ENCODE measurements at places on chromosomes 16 and 17.

- no peak for DNase-seq
These were observed 96.5 kb downstream of the WSCD1 start for GRCh38 chr17:6166492-6167179.

DNA sequence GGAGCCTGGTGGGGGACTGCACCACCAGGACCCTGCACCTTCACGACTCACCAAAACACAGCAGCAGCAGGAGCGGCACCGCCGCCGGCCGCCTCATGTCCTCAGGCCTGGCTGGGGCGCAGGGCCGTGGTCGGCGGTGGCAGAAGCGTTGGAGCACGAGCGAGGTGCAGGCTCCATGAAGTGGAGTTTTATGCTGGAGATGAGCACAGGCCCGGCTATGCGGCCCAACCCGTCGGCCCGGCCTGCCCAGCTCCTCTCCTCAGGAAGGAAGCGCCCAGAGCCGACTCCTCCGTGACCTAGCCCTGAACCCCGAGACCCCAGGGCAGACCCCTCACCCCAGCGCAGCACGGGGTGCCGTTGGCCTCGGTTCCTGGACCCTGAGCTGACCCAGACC lies at the start of gene PRSS27:
Gene PRSS27, minus strand, starts transcription at position 161 of the 394 bp plus-strand sequence. Its CDS starts 64 bp downstream, at position 97.
- no peak for DNase-seq

DNA sequence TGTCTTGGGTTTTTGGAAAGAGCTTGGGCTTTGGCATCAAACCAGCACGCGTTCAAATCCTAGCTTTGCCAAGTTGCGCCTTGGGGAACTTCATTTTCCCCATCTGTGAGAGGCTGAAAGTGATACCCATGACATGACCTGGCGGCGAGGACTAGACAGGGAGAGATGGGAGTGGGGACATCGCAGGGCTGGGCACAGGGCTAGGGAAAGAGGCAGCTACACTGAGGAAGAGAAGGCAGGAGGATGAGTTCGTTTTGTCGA lies 202.9 kb downstream of the IRF8 start:
- no peak for DNase-seq

- no peak for DNase-seq
These were observed 8.2 kb downstream of the CORO6 start for GRCh38 chr17:29614349-29615047.

GRCh38 chr17:42329025-42329976 lies 41.0 kb downstream of the STAT5A start:
- no peak for DNase-seq

- peak; percentile 97 for DNase-seq
These were observed 902 bp downstream of the ARHGAP27 start for GRCh38 chr17:45431531-45432404.

DNA sequence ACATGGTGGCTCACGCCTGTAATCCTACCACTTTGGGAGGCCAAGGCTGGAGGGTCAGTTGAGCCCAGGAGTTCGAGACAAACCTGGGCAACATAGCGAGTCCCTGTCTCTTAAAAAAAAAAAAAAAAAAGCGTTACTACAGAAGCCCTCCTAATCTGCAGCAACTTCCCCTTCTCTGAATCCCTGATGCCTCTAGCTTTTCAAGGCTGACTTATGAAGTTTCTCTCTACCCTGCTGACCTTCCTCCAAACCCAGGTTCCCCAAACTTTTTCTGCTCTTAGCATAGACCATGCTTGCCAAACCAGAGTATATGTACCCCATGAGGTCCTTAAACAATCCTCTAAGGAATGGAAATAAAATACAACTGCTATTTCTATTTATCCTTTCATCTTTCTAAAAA lies 16.4 kb downstream of the LYRM1 start:
- DNase-seq: no peak

GRCh38 chr17:82015311-82015971 lies 7.2 kb downstream of the CENPX start:
- no peak for DNase-seq

DNA sequence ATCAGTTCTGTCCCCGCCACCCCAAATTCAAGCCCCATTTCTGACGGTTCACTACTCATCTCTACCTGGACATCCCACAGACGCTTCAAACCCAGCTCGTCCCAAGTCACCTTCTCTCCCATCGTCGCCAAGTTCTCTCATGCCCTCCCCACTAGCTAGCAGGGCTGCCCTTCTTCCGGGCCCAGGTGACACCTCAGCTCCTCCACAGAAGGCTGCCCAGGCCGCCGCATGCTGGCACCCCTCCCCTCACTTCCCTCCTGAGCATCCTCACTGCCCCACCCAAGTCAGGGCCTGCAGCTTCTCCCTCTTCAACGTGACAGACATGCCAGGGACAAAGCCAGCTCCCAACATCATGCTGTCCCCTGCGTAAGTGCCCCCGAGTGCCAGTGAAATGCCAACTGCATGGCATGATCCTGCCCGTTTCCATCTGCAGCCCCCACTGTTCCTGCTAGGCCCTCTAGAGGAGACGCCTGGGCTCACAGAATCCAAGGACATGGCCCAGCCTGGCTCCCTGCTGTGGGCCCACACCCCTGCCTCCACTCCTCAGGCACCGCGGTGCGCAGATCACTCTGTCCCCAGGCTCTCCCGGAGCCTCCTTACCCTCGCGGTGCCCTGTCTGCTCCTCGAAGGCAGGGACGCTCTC lies 5.9 kb downstream of the CYB561 start:
- no peak for DNase-seq

DNA sequence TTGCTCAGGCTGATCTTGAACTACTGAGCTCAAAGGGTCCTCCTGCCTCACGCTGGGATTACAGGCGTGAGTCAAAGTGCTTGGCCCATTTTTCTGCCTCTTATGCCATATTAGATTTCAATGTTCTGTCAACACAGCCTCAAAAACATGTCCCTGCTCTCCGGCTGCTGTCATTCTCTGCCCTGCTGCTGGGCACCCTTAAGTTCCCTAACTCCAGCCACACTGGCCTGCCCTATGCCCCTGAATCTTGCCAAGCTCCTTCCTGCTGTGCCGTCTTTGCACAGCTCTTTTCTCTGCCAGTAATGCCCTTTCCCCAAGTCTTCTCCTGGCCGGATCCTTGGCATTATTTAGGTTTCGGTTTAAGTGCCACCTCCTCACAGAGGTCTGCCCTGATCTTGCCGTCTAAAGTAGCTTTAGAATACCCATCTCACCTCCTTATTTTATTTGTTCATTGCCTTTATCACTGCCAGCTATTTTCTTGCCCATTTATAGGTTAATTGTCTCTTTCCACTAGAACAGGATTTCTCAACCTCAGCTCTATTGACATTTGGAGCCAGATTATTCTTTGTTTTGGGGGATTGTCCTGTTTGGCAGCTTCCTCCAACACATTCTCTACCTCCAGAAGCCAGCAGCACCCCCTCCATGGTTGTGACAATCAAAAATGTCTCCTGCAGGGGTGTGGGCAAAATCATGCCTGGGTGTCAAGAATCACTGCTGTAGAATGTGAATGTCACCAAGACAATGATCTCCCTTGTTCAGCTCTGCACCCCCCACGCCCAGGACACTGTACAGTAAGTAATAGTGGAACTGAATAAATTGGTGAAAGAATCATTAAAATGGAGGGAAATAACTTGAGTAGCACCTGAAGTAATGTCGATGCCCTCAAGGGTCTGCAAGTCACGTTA lies 168.2 kb downstream of the CYLD start:
- no peak for DNase-seq

- DNase-seq: no peak
These were observed 577.9 kb upstream of the CDH5 start for GRCh38 chr16:65788434-65789140.

DNA sequence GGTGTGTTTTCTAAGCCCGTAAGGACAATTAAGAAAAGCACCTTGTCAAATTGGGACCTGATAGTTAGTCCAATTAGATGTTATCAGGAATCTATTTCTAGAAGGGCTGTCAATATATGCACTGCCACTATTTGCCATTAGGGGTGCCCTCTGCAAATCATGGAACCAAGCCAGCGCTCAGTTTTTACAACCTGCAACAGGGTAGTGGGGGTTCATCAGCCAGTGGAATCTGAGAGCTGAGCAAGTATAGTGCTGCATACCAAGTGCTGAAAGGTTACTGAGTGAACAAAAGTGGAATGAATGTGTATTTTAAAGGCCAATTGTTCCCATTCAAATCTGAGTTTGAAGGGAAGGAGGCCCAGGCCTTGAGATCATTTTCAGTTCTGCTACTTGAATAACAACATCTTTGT lies 10.4 kb downstream of the PRR11 start:
- peak; percentile 31 for DNase-seq

GRCh38 chr17:28717578-28718332 lies at the start of gene RAB34:
Gene RAB34, minus strand, starts transcription at chr17:28717868. Its CDS starts 602 bp downstream, at chr17:28717266.
- DNase-seq: no peak

DNA sequence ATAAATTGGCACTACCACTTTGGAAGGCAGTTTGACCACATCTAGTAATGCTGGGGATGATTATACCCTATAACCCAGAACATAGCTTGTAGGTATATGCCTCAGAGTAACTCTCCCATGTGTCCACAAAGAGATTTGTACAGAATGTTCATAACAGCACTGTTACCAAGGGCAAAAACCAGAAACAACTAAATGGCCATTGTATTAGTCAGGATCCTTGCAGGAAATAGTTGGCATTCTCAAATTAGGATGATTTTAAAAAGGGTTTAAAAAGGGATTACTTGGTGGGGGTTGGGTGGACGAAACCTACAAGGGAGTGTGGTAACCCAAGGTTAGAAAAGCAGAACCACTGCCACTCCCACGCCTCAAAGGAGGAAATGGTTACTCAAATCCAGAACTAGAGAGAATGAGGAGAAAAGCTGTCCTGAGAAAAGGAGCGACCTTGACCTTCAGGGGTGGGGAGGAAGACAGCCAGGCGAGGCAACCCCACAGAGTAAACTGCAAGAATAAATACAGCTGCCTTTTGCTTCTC lies 2.1 kb downstream of the CPPED1 start:
- DNase-seq: no peak

DNA sequence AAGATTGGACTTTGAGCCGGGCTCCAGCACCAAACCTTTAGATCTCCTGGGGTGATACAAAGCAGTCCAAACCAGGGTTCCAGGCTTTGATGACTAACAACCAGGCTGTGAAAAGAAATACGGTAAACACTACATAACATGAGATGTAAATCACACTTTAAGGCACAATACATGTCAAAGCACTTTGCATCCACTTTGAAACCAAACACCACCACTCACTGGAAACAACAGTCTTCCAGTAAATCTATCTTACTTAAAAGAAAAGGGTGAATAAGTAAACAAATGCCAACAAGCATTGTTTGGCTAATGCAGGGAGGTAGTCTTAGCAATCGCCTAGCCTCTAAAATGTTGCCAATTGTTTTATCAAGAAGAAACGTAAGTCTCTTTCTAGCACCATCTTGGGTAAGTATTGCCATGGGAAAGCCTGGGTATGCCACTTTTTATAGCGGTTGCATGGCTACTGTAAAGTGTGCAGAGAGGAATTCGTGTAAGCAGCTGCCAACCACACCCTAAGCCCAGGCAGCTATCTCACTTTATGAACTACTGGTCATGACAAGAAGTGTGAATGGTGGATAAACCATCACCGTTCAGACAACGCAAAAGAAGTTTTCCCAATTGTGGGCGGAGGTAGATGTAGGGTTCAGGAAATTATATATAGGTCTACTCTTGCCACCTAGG lies 267.4 kb upstream of the PSMD7 start:
- DNase-seq: no peak

- DNase-seq: no peak
These were observed 172.7 kb upstream of the CCL2 start for GRCh38 chr17:34082404-34082803.

GRCh38 chr16:3475604-3476375 lies 19.5 kb downstream of the C16orf90 start:
- no peak for DNase-seq
